ENCODE measurements at places on chromosomes 6 and 20.

DNA sequence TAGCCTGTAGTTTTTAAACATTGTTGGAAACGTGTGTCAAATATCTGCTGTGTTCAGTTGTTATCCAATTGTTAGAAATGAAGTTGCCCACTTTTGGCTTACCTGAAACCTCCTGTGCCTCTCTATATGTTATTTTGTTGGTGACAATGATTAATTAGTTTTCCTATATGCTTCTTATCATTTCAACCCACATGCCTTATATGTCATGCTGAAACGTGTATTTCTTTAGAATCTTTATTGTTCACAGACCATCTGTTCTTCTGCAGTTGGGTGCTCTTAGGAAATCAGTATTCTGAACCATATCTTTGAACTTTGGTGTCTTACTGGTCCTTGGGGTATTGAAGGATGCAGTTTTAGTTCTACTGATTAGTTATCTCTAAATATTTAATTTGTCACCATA, 91.2 kb upstream of the SCGN start:
- DNase-seq, result no peak

DNA sequence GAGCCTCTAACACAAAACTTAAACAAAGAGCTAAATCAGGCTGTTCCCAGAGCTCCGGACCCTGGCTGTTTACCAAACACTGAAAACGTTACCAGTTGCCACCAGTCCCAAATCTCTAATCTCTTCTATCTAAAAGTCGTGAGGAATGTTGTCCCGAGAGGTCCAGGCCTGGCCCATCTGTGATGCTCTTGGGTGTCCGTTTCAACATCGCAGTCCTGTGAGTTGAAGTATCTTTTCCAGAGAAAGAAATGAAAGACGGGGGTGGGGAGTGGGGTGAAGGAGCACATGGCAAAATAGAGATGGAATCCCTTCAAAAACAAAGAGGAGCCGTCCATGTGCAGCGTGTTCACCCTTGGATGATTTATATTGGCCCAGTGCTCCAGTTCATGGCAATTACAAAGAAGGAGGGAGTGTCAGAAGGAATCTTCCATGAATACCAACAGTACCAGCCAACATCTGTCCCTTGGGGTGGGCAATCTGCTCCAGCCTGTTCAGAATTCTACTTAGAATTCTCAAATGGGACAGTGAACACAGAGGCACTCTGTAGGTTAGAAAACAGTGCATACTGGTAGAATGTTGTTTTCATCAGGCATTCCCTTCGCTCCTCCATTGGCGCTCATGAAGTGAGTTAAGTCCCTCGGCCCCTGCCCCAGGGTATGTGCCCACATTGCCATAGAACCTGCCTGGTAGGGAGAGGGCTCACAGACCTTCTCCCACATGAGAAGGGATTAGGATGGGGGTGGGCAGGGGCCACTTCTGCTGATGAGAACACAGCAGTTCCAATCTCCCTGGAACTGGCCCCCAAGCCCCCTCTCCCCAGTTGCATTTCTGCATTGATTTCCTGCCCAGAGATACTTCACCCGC, 112.1 kb downstream of the LY86 start:
- no peak for DNase-seq

- DNase-seq, result no peak
Observed at GRCh38 chr6:14981960-14982359, 263.9 kb upstream of the JARID2 start.

DNA sequence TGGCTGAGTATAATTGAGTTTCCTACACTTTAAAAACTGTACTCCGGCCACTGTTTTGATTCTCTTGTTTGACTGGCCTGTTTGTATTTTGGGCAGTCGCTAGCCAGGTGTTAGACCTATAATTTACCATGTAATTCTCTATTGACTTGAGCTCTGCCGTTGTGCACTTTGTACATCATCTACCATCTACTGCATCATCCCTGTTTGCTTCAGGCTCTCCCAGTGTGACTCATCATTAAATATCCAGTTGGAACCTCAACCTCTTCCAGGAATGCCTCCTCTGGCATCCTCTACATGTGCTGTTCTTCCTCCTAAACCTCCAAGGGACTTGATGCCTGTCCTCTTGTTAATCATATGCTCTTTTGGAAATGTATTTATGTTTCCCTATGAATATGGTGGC, 72.3 kb downstream of the FARS2 start:
- DNase-seq, result peak; percentile 10

DNA sequence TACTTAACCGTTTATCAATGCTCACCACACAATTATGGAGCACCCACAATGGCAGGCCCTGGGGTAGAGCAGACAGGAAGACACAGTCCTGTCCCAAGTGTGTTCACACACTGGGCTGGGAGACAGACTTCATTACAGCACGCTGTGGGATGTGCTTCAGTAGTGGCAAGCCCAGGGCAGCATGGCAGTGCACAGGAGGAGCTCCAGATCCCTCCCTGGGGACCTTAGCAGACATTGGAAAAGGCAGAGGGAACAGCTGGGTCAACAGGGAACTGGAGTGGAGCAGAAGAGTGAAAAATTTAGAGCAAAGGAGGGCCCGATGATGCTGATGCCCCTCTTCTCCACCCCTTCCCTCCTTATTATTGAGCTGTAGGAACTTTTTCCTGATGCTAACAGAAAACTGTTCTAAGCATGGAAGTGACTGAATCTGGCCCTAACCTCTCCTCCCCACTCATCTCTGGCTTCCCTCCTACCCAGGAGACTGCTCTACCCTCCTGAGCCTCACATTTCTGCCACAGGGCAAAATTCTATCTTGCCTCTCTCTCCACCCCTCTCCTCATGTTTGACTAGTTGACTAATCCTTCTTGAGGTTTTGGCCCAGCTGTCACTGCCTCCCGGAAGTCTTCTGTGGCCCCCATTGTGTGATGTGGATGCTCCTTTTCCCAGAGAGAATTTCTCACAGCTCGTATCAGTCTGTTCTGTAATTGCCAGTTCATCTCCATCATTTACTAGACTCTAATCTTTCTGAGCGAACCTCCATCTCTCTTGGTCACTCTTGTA, 41.3 kb upstream of the NOP56 start:
- DNase-seq, result no peak

DNA sequence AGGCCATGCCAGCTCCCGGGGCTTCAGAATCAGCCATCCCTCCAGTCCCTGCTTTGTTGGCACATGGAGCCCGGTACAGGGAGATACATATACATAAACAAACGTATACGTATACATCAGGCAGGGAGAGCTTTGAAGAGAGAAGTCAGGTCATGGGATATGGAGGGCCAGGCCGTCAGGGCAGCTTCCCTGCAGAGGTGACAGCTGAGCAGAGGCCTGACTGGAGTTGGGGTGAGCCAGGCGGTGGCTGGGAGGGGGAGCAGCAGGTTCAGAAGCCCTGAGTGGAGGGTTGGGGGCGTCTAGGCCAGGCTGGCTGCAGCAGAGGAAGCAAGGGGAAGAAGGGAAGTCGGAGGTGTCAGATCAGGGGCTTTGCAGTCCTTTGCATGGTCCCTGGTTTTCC, 61.7 kb downstream of the STK35 start:
- DNase-seq, result no peak

DNA sequence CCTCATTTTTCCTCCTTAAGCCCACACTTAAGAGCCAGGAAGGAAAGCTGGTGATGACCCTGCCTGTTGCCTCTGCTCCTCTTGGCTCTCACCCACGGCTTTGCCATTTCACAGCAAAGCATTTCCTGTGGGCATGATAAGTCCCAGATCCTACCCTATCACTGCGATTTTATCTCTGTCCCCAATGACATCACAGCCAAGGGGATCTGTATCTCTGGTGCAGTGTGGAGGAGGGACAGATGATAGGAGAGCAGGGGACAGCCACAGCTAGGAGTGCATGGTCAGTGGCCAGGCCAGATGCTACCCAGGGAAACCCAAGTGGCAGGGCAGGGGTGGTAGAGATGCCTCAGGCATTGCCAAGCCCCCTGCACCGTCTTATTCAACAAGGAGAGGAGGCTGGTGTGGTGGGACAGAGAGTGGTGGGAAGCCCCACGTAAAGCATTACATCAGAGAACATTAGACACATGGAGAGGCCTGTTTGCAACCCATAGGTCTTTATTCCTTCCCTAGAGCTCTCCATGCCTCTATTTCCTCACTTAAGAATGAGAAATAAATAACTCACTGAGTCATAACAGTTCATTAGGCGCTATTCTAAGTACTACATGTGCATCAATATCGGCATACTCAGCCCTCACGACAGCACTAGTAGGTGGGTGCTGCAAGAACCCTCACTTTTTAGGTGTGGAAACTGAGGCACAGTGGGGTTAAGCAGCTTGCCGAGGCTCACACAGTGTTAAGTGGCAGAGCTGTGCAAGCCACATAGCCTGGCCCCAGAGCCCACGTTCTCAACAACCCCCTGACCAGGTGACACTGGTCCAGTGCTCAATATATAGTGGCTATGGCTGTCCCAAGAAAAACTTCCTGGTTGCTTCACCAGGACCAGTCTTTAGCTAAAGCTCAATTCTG, 4.6 kb downstream of the TFEB start:
- DNase-seq, result no peak

- DNase-seq, result no peak
Observed at GRCh38 chr6:169845426-169846285, 94.2 kb downstream of the ERMARD start.

DNA sequence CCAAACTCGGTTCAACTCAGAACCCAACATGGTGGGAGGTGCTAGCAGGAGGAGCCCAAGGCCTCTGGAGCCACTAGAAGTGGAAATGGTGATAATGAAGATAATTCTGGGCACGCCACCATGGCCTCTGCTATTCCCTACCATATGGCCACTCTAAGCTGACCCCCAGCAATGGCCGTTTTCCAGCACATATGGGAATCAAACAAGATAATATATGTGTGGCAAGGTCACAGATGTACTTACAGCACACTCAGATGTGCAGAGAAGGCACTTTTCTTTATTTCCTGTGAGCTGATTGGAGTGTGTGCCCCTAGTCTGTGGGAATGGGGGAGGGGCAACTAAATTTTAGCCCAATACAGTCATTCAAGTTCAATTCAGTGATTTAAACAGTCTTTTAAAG, 153.4 kb upstream of the LRFN2 start:
- DNase-seq, result no peak

- no peak for DNase-seq
Observed at GRCh38 chr6:106629859-106630163, 433 bp downstream of the QRSL1 start.

DNA sequence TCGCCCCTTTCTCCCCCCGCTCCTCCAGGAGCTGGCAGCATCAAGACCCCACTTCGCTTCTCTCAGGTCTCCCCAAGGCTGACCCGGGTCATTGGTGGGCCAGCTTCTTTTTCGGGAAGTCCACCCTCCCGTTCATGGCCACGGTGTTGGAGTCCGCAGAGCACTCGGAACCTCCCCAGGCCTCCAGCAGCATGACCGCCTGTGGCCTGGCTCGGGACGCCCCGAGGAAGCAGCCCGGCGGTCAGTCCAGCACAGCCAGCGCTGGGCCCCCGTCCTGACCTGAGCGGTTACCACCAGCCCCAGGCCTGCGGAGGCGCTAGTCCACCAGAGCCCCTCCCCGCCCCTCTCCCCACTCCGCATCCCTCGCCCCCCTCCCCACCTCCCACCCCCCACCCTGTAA, 1.0 kb downstream of the PPDPF start:
- no peak for DNase-seq

DNA sequence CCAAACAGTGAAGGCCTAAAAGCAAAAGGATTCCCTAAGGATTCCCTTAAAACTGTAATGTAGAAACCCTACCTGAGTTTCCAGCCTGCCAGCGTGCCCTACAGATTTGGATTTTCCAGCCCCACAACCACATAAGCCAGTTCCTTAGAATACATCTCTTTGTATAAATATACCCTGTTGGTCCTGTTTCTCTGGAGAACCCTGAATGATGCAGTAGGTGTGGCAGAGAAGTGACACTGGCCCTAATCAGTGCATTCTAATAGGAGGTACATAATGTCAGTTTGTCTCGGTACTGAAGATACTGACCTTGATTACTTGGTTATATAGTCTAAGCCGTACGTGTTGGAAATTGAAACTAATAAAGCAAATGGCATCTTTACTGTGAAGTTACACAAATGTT, 707.8 kb upstream of the SLC35B3 start:
- no peak for DNase-seq

DNA sequence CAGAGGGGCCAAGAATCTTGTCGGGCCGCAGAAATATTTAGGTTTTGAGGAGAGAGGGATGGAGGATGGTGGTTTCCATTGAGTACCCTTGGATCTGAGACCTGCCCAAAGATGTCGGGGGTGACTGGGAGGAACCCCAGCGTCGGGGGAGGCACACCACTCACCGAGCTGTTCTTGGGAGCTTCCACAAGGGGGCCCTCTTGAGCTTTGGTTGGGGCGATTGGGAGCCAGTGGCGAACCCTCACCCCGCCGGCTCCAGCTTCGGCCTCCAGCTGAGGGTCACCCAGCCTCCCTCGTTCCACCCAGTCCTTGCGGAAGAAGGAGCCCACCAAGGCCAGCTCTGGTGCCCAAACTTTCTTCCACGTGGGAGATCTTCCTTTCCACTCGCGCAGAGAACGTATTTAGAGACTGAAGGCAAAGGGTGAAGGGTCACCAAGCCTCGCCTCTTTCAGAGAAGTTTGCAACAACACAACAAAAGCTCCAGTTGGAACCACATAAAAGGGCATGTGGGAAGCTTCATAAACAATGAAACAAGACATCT, 33.6 kb downstream of the APCDD1L start:
- no peak for DNase-seq

- DNase-seq, result no peak
Observed at GRCh38 chr20:38272961-38273360, 12.4 kb upstream of the KIAA1755 start.

- no peak for DNase-seq
Observed at GRCh38 chr6:156864557-156864956, 87.4 kb downstream of the ARID1B start.

DNA sequence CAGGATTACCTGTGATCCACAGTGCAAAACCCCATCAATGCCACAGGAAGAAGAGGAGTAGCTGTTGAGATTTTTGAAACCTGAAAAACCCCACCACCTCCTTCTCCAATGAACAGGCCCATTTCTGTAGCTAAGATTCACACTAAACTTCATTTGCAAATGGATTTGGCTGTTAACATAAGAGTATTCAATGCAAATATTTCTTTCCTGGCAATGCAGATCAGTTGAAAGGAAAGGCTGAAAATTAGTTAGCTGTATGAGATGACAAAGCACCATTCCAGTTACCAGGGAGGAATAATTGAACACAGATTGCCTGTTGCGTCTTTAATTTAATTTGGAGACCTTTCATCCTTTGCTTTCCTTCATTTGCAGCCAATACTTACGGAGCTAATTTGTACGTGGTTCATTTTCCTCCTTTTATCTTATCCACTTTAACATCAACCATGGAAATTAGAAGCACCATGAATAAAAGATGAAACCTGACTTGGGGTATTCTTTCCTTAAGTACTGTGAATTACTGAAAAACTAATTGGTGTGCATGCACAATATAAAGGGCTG, 4.2 kb downstream of the B3GAT2 start:
- DNase-seq, result no peak

- peak; percentile 100 for DNase-seq
Observed at GRCh38 chr6:37244430-37245310, 12.9 kb upstream of the TBC1D22B start.

DNA sequence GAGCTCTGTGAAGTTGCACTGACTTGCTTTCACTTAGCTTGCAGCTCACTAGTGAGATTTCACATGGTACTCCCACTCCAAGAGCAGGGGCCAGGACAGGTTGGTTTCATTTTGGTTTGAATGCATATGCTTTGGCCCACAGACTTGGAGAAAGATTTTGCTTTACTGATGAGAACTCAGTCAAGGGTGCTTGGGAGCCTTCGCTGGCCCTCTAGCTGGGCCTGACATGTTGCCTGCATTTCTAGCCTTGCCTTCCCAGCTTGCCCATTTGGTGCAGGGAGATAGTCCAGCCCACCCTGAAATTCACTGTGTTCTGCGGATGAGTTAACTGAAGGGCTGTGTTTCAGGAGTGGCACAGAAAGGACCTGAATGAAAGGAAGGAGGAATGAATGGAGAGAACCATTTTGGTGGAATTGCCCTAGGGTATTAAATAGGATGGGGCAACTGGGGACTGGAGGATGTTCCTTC, 1.9 kb downstream of the SGK1 start:
- no peak for DNase-seq

All from AG04449 (cell line).